ENCODE measurements at places on chromosomes 7 and 10.

GRCh38 chr7:127877951-127878350 is 153.3 kb downstream of the LRRC4 start:
- H3K4me1 ChIP-seq, result peaks cover 17% of the 10 kb centered on the region
- H3K4me3 ChIP-seq, result no peak overlapping the region
- no peak overlapping the region for H3K27ac ChIP-seq
- no peak for DNase-seq
- no peaks in the 10 kb centered on the region for H3K27me3 ChIP-seq

GRCh38 chr10:117631276-117632145 is 89.0 kb downstream of the EMX2 start:
- H3K4me1 ChIP-seq, result no peaks in the 10 kb centered on the region
- H3K4me3 ChIP-seq, result no peak overlapping the region
- peaks cover 32% of the 10 kb centered on the region for H3K27me3 ChIP-seq
- DNase-seq, result no peak
- no peaks in the 10 kb centered on the region for H3K36me3 ChIP-seq
- H3K27ac ChIP-seq, result no peak overlapping the region

DNA sequence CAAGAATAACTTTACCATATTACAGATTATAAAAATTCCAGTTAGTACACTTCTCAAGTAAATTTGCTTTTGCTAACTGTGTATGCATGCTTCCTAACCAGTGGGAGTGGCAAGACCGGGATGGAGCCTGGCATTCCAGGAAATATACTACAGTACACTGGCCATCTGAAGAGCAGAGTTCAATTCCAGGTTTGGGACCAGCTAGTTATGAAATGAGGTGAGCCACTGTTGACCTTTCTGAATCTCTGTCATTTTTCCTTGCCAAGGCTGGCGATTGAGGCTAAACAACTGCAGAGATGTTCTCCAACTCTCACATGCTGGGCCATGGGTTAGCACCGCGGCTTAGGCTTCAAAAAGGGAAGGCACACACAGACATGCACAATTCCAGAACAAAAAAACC is 258.2 kb downstream of the GLI3 start:
- H3K27ac ChIP-seq, result no peak overlapping the region
- no peak overlapping the region for H3K4me3 ChIP-seq
- DNase-seq, result no peak
- H3K36me3 ChIP-seq, result no peaks in the 10 kb centered on the region
- H3K27me3 ChIP-seq, result peaks cover 15% of the 10 kb centered on the region
- no peaks in the 10 kb centered on the region for H3K4me1 ChIP-seq

DNA sequence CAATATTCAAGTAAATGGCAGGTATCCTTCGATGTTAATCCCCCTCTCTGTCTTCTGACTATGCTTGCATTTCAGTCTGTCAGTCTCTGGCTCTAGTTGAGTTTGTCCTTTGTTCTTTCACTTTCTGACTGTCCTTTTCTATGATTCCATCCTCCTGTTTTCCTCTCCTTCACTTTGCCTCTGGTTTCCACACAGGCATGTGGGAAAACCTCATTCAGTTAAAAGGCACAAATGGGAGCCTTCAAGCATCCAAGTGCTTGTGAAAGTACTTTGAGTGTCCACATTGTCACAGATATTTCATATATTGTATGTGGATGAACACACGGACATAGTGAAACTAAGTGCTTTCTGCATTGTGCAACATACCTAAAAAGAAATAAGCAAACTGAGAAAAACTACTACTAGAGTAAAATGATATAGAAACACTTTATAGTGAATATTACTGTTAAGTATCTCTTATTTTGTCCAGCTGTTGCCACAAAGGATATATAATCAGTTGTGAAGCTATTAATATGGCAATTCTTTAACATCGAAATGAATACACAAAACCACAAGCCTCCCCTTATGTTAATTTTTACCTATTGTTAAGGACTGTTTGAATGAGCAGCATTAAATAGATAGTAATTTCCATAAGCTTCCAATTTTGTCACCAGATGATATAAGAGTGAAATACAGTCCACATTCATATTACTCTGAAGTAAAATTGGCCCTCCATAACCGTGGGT is 71.7 kb downstream of the NRBF2 start:
- DNase-seq, result no peak
- peaks cover 34% of the 10 kb centered on the region for H3K4me1 ChIP-seq
- peaks cover 8% of the 10 kb centered on the region for H3K36me3 ChIP-seq
- no peaks in the 10 kb centered on the region for H3K27me3 ChIP-seq
- peak overlapping the region; percentile 42 for H3K27ac ChIP-seq

- H3K4me3 ChIP-seq, result no peak overlapping the region
- H3K27ac ChIP-seq, result no peak overlapping the region
- DNase-seq, result no peak
- no peaks in the 10 kb centered on the region for H3K36me3 ChIP-seq
- H3K27me3 ChIP-seq, result no peaks in the 10 kb centered on the region
Observed at GRCh38 chr7:17598846-17599245, 300.4 kb downstream of the AHR start.

- no peaks in the 10 kb centered on the region for H3K36me3 ChIP-seq
- H3K27me3 ChIP-seq, result peaks cover 19% of the 10 kb centered on the region
- H3K27ac ChIP-seq, result peak overlapping the region; percentile 12
- DNase-seq, result no peak
Observed at GRCh38 chr7:41816111-41816510, 113.2 kb upstream of the INHBA start.

DNA sequence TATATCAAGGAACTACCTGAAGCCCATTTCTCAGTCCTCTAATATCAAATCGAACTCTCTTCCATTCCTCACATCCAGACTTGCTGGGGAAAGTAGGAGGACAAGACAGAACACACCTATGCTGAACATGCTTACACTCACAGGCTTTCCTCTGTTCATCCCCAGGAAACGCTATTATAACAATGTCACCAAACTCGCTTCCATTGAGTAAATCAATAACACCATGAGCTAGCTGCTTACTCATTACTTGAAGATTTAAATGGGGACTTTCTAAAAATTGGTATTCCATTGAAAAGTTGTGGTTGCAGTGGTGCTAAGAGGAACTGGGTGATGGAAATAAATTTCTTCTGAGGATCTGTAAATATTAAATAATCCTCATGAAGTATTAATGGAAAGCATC is 88.8 kb downstream of the SLC25A13 start:
- DNase-seq, result no peak
- H3K36me3 ChIP-seq, result peaks cover 2% of the 10 kb centered on the region
- no peak overlapping the region for H3K27ac ChIP-seq
- H3K27me3 ChIP-seq, result no peaks in the 10 kb centered on the region
- peaks cover 6% of the 10 kb centered on the region for H3K4me1 ChIP-seq
- H3K4me3 ChIP-seq, result no peak overlapping the region

- no peaks in the 10 kb centered on the region for H3K36me3 ChIP-seq
- peaks cover 27% of the 10 kb centered on the region for H3K4me1 ChIP-seq
- no peak overlapping the region for H3K27ac ChIP-seq
Observed at GRCh38 chr7:143434660-143435059, 8.6 kb upstream of the TAS2R60 start.

DNA sequence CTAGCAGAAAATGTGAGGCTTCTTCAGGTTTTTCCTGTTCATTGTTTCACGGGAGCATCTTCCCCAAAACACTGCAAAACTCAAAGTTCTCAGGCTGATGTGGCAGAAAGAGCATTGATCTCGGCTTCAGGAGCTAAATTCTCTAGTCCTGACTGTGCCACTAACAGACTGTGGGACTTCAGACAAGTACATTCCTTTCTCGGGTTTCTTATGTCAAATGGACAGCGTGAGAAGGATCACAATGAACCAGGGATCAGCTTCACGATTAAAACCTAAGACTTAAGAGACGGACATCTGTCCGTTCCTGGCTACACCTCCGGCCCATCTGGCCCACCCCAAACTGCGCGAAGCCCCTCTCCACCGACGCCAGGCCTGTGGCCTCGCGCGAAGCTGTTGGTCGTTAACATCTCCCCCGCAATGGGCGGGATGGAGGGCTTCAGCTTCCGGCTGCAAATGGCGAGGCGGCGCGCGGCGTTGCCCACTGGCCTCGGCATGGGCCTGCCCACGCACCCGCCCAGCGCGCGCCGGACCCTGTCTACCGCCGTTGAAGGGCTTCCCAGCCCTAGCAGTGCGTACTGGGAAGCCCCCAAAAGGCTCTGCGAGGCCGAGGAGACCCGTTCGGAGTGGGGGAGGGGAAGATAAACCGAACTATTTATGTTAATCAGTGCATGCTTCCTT is 549 bp upstream of the DDX50 start:
- H3K4me3 ChIP-seq, result peak overlapping the region; percentile 93
- H3K27me3 ChIP-seq, result no peaks in the 10 kb centered on the region
- peaks cover 37% of the 10 kb centered on the region for H3K4me1 ChIP-seq
